ENCODE measurements at places on chromosomes 4 and X.

GRCh38 chr4:8229331-8229975 is 30.4 kb downstream of the SH3TC1 start:
- no peak for DNase-seq

- DNase-seq, result no peak
Measured at GRCh38 chrX:24577091-24577490, 70.1 kb downstream of the PCYT1B start.

GRCh38 chr4:151993521-151993920 is 232.7 kb upstream of the GATB start:
- DNase-seq, result no peak

DNA sequence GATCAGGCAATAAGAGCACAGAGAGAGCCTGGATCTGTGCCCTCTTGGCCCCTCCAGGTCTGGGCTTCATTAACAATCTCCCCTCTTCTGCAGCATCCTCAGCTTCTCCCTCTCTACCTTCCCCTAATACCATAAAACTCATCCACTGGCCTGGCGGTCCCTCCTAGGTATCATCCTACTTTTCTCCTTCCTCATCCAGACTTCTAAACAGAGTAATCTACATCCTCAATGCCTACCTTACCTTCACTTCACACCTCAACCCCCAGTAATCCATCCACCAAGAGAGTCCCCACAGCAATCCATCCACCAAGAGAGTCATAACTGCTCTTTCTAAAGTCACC is 17.0 kb downstream of the FGFBP1 start:
- no peak for DNase-seq

- no peak for DNase-seq
Measured at GRCh38 chrX:23902419-23902818, 5.3 kb downstream of the APOO start.

- no peak for DNase-seq
Measured at GRCh38 chr4:148278310-148278709, 163.9 kb downstream of the NR3C2 start.

GRCh38 chr4:23957465-23957864 is 67.6 kb upstream of the PPARGC1A start:
- DNase-seq, result no peak

DNA sequence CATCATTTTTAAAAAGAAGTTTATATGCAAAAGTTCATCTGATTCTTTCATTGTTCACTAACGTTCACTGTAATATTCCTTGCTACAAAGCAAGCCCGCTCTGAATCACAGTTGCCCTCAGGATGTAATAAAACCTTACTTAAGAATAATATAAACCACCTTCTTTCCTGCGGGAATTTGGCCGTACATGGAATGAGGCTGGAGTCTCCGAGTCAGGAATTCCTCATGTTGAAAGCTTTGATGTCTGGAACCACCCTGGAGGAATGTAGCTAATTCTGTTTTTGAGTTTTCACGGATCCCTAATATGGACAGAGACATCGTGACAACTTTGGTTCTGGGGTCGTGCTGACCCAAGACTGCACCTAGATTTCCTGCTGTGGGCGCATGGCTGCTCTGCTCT is 58.5 kb downstream of the CRLF2 start:
- DNase-seq, result no peak

DNA sequence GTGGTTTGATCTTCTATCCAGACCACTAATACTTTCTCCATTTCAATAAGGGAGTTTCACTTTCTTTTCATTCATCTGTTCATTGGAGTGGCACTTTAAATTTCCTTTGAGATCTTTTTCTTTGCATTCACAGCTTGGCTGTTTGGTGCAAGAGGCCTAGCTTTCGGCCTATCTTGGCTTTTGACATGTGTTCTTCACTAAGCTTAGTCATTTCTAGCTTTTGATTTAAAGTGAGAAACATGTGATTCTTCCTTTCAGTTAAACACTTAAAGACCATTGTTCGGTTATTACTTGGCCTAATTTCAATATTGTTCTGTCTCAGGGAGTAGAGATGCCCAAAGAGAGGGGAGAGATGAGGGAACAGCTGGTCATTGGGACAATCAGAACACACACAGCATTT is 24.3 kb downstream of the CXCL13 start:
- DNase-seq, result no peak

DNA sequence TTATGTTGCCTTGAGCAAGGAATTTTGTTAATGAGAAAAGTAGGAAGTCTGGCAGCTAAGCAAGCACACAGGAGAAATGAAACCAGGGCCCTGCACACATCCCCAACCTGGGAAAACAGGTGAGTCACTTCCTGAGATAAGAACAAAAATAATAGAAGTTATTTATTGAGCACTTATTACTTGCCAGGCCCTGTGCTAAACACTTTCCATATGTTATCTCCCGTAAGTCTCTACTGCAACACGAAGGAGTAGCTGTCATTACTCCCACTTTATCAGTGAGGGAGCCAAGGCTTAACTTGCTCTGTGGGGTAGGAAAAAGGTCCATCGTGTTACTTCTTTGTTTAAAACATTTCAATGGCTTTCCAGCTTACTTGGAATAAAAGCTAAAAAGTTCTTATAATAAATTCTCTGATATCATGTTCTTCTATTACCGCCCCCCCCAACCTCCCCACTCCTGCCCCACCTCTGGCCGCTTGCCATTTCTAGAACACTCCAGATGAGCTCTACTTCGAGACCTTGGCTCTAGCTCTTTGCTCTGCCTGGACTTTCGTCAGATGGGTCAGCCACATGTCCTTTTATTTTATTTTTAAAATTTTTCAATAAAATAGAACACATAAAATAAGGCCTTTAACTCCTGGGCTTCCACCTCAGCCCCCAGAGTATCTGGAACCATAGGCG is 36.3 kb upstream of the PLAC8 start:
- DNase-seq, result no peak

- no peak for DNase-seq
Measured at GRCh38 chr4:77358315-77358928, 201.4 kb downstream of the CCNG2 start.

- no peak for DNase-seq
Measured at GRCh38 chr4:139278912-139279759, 889 bp downstream of the MGARP start.

GRCh38 chr4:73770917-73771316 is 30.5 kb downstream of the CXCL8 start:
- DNase-seq, result no peak

GRCh38 chr4:37463033-37463856 is 218.7 kb downstream of the NWD2 start:
- DNase-seq, result no peak

- DNase-seq, result no peak
Measured at GRCh38 chrX:3351276-3351675, 4.8 kb upstream of the MXRA5 start.

DNA sequence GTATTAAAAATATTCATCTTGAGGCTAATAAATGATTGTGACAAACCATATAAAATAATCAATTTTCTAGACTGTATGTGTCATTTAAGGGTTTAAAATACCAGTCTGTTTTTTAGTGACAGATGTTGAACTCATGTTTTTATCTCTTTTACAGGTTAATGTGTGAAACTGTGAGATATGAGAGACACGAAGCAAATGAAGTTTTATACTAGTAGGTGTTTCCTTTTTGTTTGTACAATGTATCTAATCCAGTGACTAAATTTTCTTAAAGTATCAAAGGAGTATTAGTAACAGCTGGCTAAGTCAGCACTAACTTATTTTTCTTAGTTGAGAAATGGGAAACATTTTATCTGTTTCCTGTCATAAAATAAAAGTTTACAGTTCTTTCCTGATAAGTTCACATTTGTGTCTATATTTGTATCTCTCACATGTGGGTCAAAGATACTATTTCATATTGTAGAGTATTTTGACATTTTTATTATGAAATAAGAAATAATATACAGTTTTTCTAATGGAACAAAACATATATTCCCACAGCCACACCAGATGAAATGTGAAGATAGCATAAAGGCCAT is 90.3 kb downstream of the RAPGEF2 start:
- DNase-seq, result no peak

DNA sequence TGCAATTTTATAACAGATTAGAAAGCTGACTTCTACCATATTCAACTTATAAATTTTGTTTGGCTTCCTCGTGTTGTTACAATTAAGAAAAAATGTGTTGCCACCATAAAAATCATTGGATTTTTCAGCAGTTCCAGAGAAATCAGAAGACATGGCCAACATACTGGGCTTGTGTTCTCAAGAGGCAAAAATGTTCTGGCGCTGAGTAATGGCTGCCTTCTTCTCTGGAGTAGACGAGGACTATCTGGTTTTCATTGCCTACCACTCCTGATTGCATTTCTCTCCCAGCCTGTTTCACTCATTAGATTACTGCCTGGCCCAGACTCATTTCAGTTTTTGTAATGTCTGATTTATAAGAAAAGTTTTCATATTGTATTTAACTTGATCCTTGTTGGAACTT is 122.3 kb downstream of the ARHGAP10 start:
- no peak for DNase-seq

DNA sequence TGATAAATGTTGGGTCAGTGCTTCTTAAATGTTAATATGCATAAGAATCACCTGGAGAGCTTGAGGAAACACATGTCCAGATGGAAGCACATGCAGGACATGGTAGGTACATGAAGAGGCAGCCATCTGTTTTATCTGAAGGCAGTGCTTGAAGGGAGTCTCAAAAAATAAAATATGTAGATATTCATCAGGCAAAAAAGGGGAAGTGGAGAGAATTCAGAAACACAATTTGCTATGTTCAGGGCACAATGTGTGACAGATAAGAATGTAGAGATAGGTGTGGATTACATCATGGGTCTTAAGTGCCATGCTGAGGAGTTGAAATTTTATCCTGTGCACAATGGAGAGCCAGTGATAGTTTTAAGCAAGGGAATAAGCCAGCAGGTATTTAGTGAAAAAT is 59.6 kb upstream of the CASK start:
- no peak for DNase-seq

GRCh38 chr4:165294907-165295306 is 32.6 kb upstream of the MSMO1 start:
- DNase-seq, result no peak

DNA sequence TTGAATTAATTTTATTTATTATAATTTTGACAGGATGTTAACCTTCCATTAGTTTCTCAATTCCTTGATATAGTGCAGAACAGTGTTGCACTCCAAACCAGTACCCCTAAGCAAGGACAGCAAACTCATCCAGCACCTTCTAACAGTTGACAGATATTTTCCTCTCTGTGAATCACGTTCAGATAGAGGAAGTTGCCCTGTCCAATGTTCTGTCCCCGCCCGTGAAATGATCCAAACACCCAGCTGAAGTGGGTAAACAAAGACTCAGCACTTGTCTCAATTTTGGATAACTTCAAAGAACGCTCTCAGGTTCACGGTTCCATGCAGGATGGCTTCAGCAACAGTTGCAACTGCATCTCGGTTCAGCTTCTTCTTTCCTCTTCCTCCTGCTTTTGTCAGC is 1240.0 kb upstream of the ADGRL3 start:
- DNase-seq, result no peak

DNA sequence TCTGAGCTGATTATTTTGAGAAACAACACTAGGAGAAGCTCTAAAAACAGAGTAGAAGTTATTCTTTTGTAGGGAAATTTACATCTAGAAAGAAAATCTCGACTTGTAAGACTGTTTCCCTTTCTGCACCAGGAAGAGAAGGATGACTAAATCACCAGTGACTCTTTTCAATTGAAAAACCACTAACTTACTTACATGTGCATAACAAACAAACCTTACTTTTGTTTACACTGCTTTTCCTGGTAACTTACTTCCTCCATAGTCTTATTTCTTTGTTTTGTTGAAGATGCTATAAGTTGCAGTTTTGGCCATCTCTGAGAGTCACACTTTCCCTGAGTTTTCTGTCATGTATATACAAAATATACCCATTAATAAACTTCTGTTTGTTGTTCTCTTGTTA is 293.6 kb upstream of the FAT4 start:
- no peak for DNase-seq

- DNase-seq, result no peak
Measured at GRCh38 chr4:41427306-41427882, 110.6 kb upstream of the LIMCH1 start.

DNA sequence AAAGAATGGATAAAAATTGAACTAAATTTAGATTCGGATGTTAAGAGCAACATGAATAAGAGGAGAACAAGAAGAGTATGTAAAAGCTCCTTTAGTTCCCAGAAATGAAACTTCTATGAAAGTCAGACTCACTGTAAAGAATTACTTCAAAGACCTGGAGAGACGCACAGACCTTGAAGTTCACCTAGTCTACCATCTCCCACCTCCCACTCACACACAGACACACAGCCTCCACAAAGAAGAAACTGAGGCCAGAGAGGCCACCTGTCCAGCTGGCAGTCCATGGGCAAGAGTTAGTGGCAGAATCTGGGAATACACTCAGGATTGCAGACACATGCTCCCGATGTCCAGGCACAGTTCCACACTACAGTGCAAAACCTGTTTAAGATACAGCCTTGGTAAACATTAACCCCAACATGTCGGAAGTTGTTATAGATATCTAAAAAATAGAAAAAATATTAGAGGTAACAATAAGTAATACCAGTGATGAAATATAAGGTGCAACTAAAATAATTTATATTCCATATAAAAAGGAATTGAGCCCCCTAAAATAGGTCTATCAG is 288.8 kb downstream of the INPP4B start:
- DNase-seq, result no peak

GRCh38 chrX:70001269-70001668 is 48.5 kb downstream of the AWAT2 start:
- no peak for DNase-seq

DNA sequence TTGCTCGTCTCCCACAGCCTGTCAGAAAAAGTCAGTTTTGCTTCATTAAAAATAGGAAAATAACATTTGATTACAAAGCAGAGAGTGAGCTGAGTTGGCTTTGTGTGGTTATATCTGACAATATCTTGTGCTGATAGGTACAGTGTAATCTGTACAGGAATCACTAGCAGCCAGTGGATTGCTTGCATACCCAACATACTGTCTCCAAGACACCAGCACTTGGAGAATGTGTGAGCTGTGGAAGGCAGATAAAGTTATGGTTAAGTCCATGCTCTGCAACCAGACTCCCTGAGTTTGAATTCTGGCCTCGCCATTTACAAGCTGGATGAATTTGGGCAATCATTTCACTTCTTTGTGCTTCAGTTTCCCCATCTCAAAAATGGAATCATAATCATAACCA is 57.5 kb upstream of the TMPRSS11F start:
- DNase-seq, result no peak

DNA sequence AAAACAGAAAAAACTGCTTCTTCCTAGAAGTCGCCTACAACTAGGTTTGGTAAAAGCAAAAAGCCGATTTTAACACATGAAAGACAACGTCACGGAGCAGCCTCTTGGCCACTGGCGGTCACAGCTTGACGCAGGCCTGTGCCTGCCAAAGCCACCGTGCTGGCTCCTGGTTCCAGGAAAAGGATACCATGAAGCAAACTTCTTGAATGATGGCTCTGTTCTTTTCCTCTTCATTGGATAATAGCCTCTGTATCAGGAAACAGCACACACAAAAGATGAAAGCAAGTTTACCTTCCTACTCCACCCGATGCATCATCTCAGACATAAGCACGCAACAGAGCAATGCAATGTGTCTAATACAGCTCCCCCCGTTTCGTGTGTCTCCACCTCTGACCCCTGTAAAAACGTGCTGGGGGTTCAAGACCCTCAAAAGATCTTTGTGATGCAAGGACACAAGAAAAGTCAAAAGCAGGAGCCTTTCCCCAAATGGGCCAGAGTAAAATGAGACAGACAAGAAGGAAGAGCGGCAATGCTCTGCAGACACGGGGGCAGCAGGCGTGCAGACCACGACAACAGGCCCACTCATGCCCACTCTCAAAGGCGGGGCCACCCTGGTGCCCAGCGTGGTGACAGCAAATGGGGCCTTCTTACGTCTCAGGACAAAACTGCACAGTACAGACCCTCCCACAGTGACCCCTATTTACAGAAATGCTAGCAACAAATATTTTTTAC is 19.4 kb downstream of the GAK start:
- no peak for DNase-seq

All from stimulated activated CD8-positive, alpha-beta memory T cell treated with anti-CD3 and anti-CD28 coated beads, Interleukin-4, amount 100 ng/mL, for 1 hour (primary cell).